AG10803 (cell line): ENCODE measurements at places on chromosomes 13 and 19.

DNA sequence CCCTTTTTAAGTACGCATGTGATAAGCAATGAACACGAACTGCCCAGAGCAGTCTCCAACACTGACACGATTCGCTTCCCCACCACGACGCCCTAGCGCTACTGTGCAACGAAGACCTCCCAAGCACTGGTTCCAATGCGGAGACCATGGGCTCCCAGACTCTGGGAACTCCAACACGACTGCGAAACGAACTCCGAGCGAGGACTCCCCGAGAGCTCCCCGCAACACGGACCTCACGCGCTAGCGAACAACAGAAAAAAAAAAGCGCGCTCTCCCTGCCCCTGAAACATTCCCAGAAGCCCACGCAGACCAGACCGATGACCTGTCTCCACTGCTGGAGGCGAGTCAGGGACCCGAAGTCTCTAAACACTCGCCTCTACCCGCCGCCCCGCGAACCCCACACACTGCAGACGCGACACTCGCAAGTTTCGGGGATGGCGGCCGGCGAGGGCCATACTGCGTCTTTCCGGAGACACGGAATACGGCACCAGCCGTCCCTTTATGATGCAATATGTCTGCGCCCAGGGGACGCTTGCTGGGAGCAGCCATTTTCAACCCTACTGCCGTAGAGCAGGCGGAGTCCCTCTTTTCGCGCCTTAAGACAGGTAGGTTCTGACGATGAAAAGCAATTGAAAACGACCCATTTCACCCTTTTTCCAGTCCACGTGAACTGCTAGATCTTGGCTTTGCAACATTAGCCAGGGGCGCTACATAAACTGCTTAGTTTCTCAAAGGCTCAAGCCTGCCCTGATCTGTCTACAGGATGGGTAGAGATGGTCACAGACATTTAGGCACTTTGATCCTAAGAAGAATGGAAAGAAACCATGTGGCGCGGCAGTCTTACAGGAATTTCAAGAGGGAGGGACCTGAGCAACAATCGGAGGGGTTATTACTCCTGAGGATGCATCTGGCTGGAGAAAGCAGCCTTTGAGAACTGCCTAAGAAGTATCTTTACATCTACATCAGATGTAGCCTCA lies at the start of gene ZNF577:
TSS of gene ZNF577 (minus strand) at position 430 of the 977 bp plus-strand sequence. CDS start 7,569 bp downstream, outside the sequence.
- peak; percentile 92 for DNase-seq

- DNase-seq, result no peak
Observed at GRCh38 chr13:108433976-108434755, 164.6 kb downstream of the TNFSF13B start.

- no peak for DNase-seq
Observed at GRCh38 chr13:69291292-69291906, 816.2 kb upstream of the ATXN8OS start.

DNA sequence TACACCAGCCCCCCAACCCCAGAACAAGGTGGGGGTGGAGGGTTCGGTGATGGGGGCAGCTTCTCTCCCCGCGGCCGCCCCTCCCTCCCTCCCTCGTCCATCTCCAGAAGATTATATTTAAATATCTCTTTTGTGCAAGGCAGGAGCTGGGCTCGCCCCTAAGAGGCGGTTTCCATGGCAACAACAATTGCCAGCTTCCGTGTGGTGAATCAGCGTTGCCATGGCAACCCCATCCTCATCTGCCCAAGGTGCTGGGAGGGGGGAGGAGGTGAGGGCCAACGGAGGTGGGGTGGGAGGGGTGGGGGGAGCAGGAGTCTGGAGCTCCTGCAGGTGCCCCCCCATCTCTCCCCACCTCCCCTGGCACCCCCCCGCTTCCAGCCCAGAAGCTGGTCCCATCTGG lies 46.4 kb downstream of the CELF5 start:
- peak; percentile 22 for DNase-seq
